Pulmonary artery endothelial cell (primary cell): ENCODE measurements at places on chromosomes 1 and 21. TPM values are rescaled to one million over a fixed set of nuclear protein-coding genes. Genes with fewer than 3 reads are reported as not detected.
A peak's percentile ranks its signal among the peaks of the same experiment; 100 is the strongest.

The KRTAP8-1 gene
- total RNA-seq: not detected in 2 replicates

The PPIAL4G gene
- total RNA-seq: not detected in 2 replicates

GRCh38 chr1:44947774-44948311, 38.6 kb downstream of the EIF2B3 start:
- DNase-seq: peak; percentile 36

GRCh38 chr1:47761974-47762373, 235.2 kb downstream of the TRABD2B start:
- no peak for DNase-seq

GRCh38 chr1:243548516-243548915, 292.7 kb downstream of the SDCCAG8 start:
- DNase-seq: no peak

GRCh38 chr1:93965256-93965655, 56.0 kb upstream of the GCLM start:
- no peak for DNase-seq

GRCh38 chr1:36321119-36321951, 2.1 kb downstream of the EVA1B start:
- no peak for DNase-seq

DNA sequence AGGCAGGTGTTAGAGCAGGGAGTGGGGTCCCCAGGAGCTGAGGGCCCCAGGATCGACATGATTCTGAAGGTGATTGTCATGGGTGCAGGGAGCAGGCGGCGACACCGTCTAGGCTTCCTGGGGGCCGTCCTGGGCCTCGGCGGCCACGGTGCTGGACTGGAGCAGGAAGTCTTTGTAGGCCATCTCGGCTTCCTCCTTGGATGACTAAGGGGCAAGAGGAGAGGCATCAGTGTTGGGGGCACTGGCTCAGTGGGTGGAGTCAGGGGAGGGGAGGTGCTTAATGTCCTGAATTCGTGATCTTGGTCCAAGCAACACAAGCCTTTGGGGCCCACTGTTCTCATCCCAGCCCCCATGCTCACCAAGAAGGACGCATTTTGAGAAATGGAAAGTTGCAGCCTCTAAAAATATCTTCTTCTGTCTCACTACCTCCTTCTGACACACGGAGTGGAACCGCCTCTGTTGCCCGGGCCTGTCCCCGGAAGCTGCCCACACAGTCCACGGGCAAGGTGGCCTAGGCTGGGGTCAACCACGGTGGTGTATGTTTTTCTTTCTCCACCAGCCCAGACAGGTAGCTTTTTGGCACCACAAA, 8.6 kb upstream of the FCMR start:
- no peak for DNase-seq

DNA sequence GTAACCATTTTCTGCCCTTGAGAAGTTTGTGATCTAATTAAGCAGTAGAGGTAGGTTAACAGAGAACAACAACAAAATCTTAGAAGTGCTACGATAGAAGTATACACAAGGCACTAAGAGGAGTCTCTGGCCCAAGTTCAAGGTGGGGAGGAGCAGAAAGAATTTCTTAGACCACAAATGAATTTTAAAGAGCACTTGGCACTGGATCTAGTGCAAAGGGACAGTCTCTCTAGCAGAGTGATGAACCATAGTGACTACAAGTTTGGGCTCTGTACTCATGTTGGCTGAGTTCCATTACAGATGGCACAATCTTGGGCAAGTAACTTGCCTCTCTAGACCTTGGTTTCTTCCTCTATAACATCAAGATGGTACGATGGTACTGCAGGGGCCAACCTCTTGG, 33.3 kb upstream of the PIGC start:
- no peak for DNase-seq

- no peak for DNase-seq
These were observed 31.4 kb upstream of the KIRREL1 start for GRCh38 chr1:157961805-157962762.

DNA sequence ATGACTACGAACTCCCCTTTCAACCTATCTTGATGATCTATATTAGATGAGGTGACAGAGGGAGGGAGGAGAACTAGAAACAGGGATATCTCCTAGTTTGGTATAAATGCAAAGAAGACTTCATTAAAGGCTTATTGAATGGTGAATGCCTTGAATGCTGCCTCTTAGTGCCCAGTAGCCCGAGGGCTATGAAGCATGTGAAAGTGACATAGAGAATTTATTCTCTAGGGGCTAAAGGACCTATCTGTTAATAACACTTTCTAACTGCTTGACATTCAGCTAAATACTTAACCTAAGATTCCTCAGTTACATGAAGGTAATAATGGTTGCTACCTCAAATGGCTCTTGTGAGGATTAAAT, 764.1 kb downstream of the LTN1 start:
- no peak for DNase-seq
